Stimulated activated CD8-positive, alpha-beta memory T cell treated with anti-CD3 and anti-CD28 coated beads, Interleukin-15, amount 100 ng/mL, for 48 hours (primary cell): ENCODE measurements at places on chromosomes 3 and 15.

DNA sequence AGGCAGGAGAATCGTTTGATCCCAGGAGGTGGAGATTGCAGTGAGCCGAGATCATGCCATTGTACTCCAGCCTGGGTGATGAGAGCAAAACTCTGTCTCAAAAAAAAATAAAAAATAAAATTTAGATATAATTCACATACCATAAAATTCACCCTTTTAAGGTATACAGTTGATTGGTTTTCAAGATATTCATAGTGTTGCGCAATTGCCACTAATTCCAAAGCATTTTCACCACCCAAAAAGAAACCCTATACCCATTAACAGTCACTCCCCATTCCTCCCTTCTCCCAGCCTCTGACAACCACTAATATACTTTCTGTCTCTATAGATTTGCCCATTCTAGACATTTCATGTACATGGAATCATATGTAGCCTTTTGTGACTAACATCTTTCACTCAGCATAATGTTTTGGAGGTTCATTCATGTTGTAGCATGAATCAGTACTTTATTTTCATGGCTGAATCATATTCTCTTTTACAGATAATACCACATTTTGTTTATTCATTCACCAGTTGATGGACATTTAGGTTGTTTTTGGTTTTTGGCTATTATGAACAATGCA lies 116.7 kb downstream of the RASA2 start:
- DNase-seq = no peak

DNA sequence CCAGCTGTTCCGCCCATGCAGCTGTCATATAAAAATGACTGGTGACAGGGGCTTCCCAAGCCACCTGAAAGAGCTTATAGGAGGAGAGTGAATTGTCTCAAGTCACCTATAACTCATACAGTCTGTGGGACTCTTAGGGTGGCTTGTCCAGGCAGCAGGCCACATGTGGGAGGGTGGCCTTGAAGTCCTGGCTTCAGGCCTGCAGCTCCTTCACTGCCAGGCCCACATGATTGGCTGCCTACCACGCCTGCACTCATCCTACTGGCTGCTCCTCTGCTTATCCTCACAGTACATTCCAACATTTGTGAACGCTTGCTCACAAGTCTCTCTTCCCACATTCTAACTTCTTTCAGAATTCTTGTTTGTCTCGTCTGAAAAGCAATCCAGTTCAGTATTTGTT lies 41.1 kb upstream of the TIPARP start:
- DNase-seq = no peak

DNA sequence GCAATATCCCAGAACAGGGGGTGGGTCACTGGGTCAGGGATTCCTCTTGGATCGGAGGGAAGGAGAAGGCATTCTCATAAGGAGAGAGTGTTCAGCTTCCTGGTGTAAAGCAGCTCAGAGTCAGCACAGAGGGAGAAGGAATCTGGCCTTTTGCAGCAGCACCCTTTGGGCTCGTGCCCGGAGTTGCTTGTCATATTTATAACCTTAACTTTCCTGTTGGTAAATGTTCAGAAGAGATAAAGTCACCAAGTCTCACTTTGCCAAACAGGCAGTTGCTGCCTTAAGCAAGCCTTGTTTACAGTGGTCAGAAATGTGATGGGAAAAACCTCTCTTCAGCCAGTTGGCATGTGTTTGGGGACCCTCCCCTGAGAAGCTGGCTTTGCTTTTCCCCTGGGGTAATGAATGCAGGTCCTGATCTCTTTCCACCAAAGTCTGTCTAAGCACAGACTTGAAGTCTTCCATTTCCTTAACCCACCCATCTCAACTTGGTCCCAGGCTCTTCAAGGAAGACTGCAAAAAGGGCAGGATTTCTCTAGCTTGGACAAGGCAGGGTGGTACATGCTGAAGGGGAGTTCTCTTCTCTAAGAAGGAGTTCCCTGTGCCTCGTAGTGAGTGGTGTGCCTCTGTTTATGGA lies 206.9 kb upstream of the BHLHE40 start:
- DNase-seq = no peak

- no peak for DNase-seq
These were observed 75.1 kb downstream of the MOBP start for GRCh38 chr3:39542588-39542988.

GRCh38 chr3:4147556-4148118 lies 155.5 kb upstream of the SETMAR start:
- DNase-seq = no peak

DNA sequence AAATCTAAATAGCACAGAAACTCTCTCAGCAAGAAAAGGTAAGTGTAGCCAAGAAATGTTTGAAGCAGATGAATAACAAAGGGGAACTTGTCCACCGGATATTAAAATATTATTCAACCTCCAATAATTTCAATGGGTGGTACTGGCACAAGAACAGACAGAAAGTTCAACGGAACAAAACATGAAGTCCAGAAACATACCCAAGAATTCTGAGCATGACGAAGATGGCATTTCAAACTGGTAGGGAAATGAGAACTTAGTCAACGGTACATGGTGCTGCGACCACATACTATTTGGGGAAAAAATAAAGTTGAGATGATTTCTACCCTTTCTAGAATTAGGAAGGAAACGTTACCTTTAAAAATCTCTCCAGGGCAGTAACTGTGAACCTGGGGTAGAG lies 5.5 kb downstream of the CHSY1 start:
- no peak for DNase-seq

GRCh38 chr3:10915376-10915775 lies 77.2 kb upstream of the SLC6A1 start:
- no peak for DNase-seq

DNA sequence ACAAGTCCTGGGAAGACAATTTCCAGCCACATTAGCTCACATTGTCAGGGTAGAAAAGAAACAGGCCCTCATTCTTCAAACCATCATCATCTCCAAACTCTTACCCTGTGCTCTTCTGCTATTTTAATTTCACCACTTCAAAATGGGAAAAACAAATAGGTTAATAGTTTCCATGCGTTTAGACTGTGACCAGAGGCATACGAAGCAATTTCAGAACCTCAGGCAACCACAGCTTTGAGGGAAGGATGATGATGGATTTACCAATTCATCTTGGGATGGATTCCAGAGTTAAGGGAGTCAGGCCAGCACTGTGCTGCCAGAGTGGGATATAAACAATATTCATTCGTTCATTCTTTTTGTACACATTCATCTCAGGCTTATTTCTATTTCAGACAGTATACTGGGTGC lies 307.8 kb upstream of the TPRG1 start:
- DNase-seq = no peak

- DNase-seq = no peak
These were observed 213.8 kb downstream of the THSD4 start for GRCh38 chr15:71329041-71329440.

- DNase-seq = no peak
These were observed 31.5 kb downstream of the MGLL start for GRCh38 chr3:127790882-127791183.

- DNase-seq = no peak
These were observed 31.2 kb downstream of the ATG3 start for GRCh38 chr3:112530573-112530972.
